Osteoblast (primary cell): ENCODE measurements at places on chromosomes 6 and 20.

DNA sequence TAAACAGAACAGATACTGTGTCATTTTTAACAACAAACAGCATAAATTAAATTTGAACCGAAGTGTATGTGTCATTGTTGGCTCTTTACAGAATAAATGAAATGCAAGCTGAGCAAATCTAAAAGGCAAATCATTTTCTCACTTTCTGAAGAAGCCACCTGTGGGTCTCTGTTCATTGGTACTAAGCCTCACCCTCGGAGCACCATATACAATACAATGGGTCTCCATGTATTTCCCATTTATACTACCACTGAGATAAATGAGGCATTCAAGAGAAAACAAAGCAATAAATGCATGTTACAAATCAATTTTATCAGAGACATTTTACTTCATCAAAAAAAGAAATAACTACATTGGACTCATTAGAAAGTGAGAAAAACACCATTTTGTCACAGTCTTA is 38.9 kb upstream of the HIVEP1 start:
- no peaks in the 10 kb centered on the region for H3K27me3 ChIP-seq
- no peak for DNase-seq
- H3K4me3 ChIP-seq = no peak overlapping the region

GRCh38 chr6:104601721-104602120 is 258.0 kb downstream of the HACE1 start:
- no peak overlapping the region for H3K4me3 ChIP-seq
- no peaks in the 10 kb centered on the region for H3K36me3 ChIP-seq
- no peaks in the 10 kb centered on the region for H3K4me1 ChIP-seq
- no peaks in the 10 kb centered on the region for H3K27me3 ChIP-seq
- no peak for DNase-seq
- no peak overlapping the region for H3K27ac ChIP-seq

- DNase-seq = no peak
- H3K4me3 ChIP-seq = no peak overlapping the region
- no peak overlapping the region for H3K27ac ChIP-seq
- no peaks in the 10 kb centered on the region for H3K36me3 ChIP-seq
- no peaks in the 10 kb centered on the region for H3K27me3 ChIP-seq
Measured at GRCh38 chr6:64145658-64146057, 510.1 kb downstream of the PHF3 start.

DNA sequence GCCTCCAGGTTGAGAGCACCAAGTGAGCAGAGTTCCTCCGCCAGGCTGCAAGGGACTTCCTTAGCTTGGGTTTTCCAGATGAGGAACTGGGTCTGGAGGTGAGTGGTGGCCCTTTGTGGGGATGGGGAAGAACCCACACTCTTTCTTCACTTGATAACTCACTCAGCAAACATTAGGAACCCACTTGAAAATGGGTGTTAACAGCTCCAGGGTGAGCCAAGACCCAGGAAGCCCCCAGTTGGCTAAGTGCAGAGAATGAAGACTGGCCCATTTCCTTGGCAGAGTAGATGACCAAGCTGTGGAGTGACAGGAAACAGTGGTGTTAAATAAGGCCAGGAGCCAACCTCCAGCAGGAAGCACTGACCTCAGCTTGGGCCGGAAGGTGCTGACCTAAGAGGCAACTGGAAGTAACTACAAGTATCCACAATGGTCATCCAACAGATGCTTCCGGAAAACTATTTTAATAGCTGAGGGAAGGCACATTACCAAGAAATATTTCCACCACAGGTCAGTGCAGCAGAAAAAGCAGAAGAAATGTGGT is 22.7 kb downstream of the MRPL14 start:
- peaks cover 11% of the 10 kb centered on the region for H3K4me1 ChIP-seq
- no peak overlapping the region for H3K27ac ChIP-seq
- H3K4me3 ChIP-seq = no peak overlapping the region
- DNase-seq = no peak

- H3K27me3 ChIP-seq = no peaks in the 10 kb centered on the region
- H3K4me3 ChIP-seq = no peak overlapping the region
- H3K4me1 ChIP-seq = peaks cover 20% of the 10 kb centered on the region
- no peak for DNase-seq
- no peaks in the 10 kb centered on the region for H3K36me3 ChIP-seq
Measured at GRCh38 chr20:41615110-41615509, 3.1 kb downstream of the CHD6 start.

GRCh38 chr20:58651559-58651945 is 469 bp downstream of the STX16 start:
- DNase-seq = no peak
- H3K27ac ChIP-seq = peak overlapping the region; percentile 90
- no peaks in the 10 kb centered on the region for H3K27me3 ChIP-seq
- peaks cover 45% of the 10 kb centered on the region for H3K4me1 ChIP-seq

GRCh38 chr20:46709459-46710152 is at the start of gene SLC2A10:
SLC2A10 (plus strand) TSS chr20:46709649; CDS start chr20:46709737, 88 bp downstream.
- H3K27ac ChIP-seq = peak within 1 kb of the TSS; percentile 54
- peaks cover 3% of the 10 kb centered on the region for H3K36me3 ChIP-seq
- peaks cover 16% of the 10 kb centered on the region for H3K4me1 ChIP-seq
- H3K27me3 ChIP-seq = no peaks in the 10 kb centered on the region

GRCh38 chr6:170446841-170447560 is 106.1 kb downstream of the PSMB1 start:
- H3K4me3 ChIP-seq = no peak overlapping the region
- H3K27ac ChIP-seq = no peak overlapping the region
- peaks cover 13% of the 10 kb centered on the region for H3K27me3 ChIP-seq
- H3K4me1 ChIP-seq = no peaks in the 10 kb centered on the region
- no peaks in the 10 kb centered on the region for H3K36me3 ChIP-seq
- DNase-seq = peak; percentile 84

DNA sequence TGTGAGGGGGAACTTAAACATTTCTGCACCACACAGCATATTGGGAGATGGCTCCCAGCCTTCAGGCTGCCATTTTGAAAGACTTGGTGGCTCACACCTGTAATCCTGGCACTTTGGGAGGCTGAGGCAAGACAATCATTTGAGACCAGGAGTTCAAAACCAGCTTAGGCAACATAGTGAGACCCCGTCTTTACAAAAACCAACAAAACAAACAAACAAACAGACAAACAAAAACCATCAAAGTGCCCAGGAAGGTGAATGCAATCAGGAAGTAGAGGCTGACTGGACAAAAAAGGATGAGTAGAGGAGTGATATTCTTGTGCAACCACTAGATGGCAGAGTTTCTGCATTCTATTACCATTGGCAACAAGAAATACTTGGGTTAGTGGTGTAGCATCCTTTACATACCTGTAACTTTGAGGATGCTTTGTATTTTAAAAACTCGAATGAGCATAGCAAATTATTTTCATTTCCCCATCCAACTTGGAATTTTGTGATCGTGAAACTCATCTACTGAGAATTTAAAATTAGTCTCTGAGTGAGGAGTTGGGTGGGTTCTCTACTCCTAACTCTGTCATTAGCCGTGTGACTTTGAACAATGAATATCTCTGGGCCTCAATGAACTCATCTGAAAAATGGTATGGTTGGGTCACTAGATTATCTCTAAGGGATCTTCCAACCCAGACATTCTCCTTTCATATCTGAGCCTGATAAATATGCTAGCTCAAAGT is 84.4 kb downstream of the CRYBG1 start:
- H3K4me1 ChIP-seq = no peaks in the 10 kb centered on the region
- no peak overlapping the region for H3K27ac ChIP-seq
- H3K4me3 ChIP-seq = no peak overlapping the region
- peaks cover 44% of the 10 kb centered on the region for H3K27me3 ChIP-seq

DNA sequence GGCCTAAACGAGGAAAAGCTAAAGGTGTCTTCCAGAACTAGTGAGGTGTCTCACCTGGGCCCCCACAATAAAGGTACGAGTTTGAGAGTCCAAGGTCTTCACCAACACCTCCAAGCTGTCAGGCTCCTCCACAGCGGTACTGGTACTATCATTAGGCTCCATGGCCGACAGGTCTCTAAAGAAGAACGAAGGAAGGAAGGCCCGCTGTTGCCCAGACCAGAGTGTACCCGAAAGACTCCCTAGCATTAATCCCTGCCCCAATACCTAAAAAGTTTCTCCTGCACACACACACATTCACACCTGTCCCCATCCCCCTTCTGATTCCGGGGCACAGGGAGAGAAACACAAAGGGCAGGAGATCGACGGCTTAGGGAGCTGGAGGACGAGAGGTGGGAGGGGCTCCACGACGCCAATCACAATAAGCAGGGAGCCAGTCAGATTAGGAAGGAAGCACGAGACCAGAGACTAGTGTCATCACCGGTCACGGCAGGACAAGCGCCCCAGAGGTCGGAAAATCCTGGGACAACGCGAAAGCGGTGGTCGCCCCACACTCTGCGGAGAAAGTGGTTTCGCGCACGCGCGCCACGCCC is 764 bp downstream of the BAG6 start:
- no peaks in the 10 kb centered on the region for H3K27me3 ChIP-seq
- peak overlapping the region; percentile 95 for H3K4me3 ChIP-seq
- peak overlapping the region; percentile 99 for H3K27ac ChIP-seq

- no peaks in the 10 kb centered on the region for H3K27me3 ChIP-seq
- H3K4me3 ChIP-seq = no peak overlapping the region
- DNase-seq = no peak
- no peaks in the 10 kb centered on the region for H3K36me3 ChIP-seq
Measured at GRCh38 chr6:20459682-20460081, 58.0 kb downstream of the E2F3 start.

DNA sequence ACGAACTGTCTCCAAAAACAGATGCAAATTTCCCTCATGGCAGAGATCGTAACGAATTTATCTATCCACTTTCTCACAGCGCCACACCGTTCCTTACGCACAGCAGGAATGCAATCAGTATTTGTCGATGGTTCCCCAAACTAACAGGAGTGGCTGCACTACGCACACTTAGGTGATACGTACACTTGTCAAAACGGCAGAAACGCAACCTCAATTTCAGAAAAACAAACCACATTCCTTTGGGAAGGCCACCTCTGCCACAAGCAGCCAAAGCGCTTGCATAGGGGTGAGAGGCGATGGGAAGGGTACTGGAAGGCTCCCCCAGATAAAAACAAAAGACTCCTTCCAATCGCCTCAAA is 638 bp downstream of the MDN1 start:
- H3K27ac ChIP-seq = peak overlapping the region; percentile 90
- peak overlapping the region; percentile 95 for H3K4me3 ChIP-seq
- no peak for DNase-seq
- peaks cover 5% of the 10 kb centered on the region for H3K4me1 ChIP-seq
- H3K36me3 ChIP-seq = no peaks in the 10 kb centered on the region
- H3K27me3 ChIP-seq = no peaks in the 10 kb centered on the region

- H3K27me3 ChIP-seq = peaks cover 43% of the 10 kb centered on the region
- no peak overlapping the region for H3K4me3 ChIP-seq
- H3K4me1 ChIP-seq = no peaks in the 10 kb centered on the region
- DNase-seq = no peak
- H3K36me3 ChIP-seq = no peaks in the 10 kb centered on the region
- H3K27ac ChIP-seq = no peak overlapping the region
Measured at GRCh38 chr20:23318347-23318746, 32.2 kb upstream of the NXT1 start.

DNA sequence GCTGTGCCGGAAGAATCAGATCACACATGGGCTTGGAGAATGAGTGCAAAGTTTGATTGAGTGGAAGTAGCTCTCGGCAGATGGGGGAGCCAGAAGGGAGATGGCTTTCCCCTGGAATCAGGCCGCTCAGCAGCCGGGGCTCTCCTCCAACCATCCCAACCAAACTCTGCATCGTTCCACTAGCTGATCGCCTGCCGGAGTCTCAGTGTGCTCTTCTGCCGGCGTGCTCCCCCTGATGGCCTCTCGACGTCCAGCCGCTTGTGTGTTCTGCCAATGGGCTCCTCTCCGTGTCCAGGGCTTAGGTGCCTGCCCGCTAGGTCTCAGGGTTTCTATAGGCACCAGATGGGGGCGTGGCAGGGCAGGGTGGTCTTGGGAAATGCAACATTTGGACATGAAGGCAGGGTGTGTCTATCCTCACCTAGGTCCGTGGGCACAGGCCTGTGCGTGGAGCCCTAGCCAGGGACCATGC is 4.9 kb upstream of the BIRC7 start:
- H3K4me1 ChIP-seq = peaks cover 29% of the 10 kb centered on the region
- DNase-seq = peak; percentile 90
- H3K27ac ChIP-seq = peak overlapping the region; percentile 91
- H3K4me3 ChIP-seq = no peak overlapping the region

GRCh38 chr6:126252154-126252553 is 87.8 kb upstream of the CENPW start:
- no peak overlapping the region for H3K4me3 ChIP-seq
- H3K4me1 ChIP-seq = no peaks in the 10 kb centered on the region
- no peaks in the 10 kb centered on the region for H3K36me3 ChIP-seq
- no peak for DNase-seq
- H3K27me3 ChIP-seq = no peaks in the 10 kb centered on the region

GRCh38 chr20:47784599-47785310 is 526 bp downstream of the SULF2 start:
- peaks cover 65% of the 10 kb centered on the region for H3K27me3 ChIP-seq
- no peak overlapping the region for H3K27ac ChIP-seq
- no peaks in the 10 kb centered on the region for H3K36me3 ChIP-seq
- peak; percentile 88 for DNase-seq
- peaks cover 12% of the 10 kb centered on the region for H3K4me1 ChIP-seq

- H3K27me3 ChIP-seq = no peaks in the 10 kb centered on the region
- no peaks in the 10 kb centered on the region for H3K4me1 ChIP-seq
- H3K36me3 ChIP-seq = no peaks in the 10 kb centered on the region
- H3K4me3 ChIP-seq = no peak overlapping the region
Measured at GRCh38 chr20:15185322-15185721, 847.9 kb upstream of the FLRT3 start.

- peaks cover 4% of the 10 kb centered on the region for H3K4me1 ChIP-seq
- H3K27ac ChIP-seq = no peak overlapping the region
- no peaks in the 10 kb centered on the region for H3K36me3 ChIP-seq
- no peak overlapping the region for H3K4me3 ChIP-seq
- H3K27me3 ChIP-seq = no peaks in the 10 kb centered on the region
- DNase-seq = peak; percentile 46
Measured at GRCh38 chr6:25504661-25505060, 147.4 kb upstream of the SCGN start.

DNA sequence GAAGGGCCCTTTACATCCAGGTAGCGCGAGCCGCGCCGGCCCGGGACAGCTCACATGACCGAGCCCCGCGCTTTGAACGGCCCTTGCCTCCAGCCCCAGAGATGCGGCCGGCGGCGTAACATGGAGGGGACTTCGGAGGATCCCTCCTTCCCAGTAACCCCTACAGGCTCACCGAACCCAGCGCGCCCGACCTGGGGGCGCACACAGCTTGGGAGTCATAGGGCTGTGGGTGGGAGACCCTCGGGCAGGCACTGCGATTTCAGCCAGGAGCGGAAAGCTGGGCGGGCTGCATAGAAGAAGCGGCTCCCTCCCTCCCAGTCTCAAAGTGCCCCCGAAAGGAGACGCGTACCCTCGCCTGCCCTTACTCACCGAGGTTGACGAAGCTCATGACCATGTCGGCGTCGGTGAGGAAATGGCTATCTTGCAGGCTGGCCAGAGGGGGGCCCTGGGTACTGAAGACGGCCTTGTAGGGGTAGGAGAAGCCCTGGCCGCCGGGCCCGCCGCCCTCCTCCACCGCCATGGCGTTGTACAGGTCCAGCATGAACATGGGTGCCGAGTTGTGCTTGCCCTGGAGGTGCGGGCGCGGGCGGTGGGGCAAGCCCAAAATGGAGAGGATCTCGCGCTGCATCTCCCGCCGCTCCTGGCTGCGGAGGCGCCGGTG is 975 bp downstream of the BMP7 start:
- no peak overlapping the region for H3K27ac ChIP-seq
- H3K36me3 ChIP-seq = no peaks in the 10 kb centered on the region
- peaks cover 23% of the 10 kb centered on the region for H3K27me3 ChIP-seq

GRCh38 chr6:33695451-33695887 is 16.0 kb downstream of the UQCC2 start:
- no peaks in the 10 kb centered on the region for H3K27me3 ChIP-seq
- peaks cover 47% of the 10 kb centered on the region for H3K4me1 ChIP-seq
- H3K27ac ChIP-seq = peak overlapping the region; percentile 71
- H3K36me3 ChIP-seq = peaks cover 61% of the 10 kb centered on the region
- H3K4me3 ChIP-seq = no peak overlapping the region

- no peaks in the 10 kb centered on the region for H3K36me3 ChIP-seq
- no peaks in the 10 kb centered on the region for H3K27me3 ChIP-seq
- H3K27ac ChIP-seq = no peak overlapping the region
- H3K4me3 ChIP-seq = no peak overlapping the region
Measured at GRCh38 chr6:121042766-121043165, 291.5 kb downstream of the TBC1D32 start.
